A549 treated with DMSO at 1 μM for 4 hours (cell line): ENCODE measurements at places on chromosomes 5 and 9. TPM values are rescaled to one million over a fixed set of nuclear protein-coding genes. Genes with fewer than 3 reads are reported as not detected.

Gene CMYA5
- 0.07 to 0.17 TPM (median 0.13 TPM) in 5 replicates for total RNA-seq

Gene C9
- not detected in 5 replicates for total RNA-seq

Gene GLRA1
- total RNA-seq: not detected in 5 replicates

Gene FPGS
- total RNA-seq: 46.1 to 53.7 TPM (median 48.9 TPM) in 5 replicates

Gene PCDHB2
- 3.3 to 4.1 TPM (median 3.3 TPM) in 5 replicates for total RNA-seq

Gene C5orf52
- not detected in 5 replicates for total RNA-seq

Gene FCHO2
- 8.9 to 15.4 TPM (median 13.9 TPM) in 5 replicates for total RNA-seq

Gene MLANA
- total RNA-seq: not detected in 5 replicates

Gene SH3TC2
- 0.21 to 0.84 TPM (median 0.31 TPM) in 5 replicates for total RNA-seq

Gene PAX5
- total RNA-seq: 0.01 to 0.07 TPM (median 0.01 TPM) in 3 of 5 replicates, not detected in the others
